ENCODE measurements at places on chromosomes 13 and 19. TPM values are rescaled to one million over a fixed set of nuclear protein-coding genes. Genes with fewer than 3 reads are reported as not detected.
A peak's percentile ranks its signal among the peaks of the same experiment; 100 is the strongest.

DNA sequence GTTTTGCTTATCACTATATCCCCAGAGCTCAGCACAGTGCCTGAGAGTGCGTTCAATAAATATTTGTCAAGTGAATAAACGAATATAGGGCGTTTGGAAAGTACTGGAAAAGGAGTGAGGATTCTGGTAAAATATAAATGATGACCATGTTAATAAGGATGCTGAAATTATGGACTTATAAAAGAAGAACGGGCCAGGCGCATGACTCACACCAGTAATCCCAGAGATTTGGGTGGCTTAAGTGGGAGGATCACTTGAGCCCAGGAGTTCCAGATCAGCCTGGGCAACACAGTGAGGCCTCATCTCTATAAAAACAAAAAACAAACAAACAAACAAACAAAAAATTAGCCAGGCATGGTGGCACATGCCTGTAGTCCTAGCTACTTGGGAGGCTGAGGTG lies 198.1 kb downstream of the VWA8 start:
- H3K27ac ChIP-seq: no peak overlapping the region
- H3K4me1 ChIP-seq: peaks cover 2% of the 10 kb centered on the region
- no peaks in the 10 kb centered on the region for H3K27me3 ChIP-seq
- DNase-seq: no peak
- no peak overlapping the region for H3K4me3 ChIP-seq

DNA sequence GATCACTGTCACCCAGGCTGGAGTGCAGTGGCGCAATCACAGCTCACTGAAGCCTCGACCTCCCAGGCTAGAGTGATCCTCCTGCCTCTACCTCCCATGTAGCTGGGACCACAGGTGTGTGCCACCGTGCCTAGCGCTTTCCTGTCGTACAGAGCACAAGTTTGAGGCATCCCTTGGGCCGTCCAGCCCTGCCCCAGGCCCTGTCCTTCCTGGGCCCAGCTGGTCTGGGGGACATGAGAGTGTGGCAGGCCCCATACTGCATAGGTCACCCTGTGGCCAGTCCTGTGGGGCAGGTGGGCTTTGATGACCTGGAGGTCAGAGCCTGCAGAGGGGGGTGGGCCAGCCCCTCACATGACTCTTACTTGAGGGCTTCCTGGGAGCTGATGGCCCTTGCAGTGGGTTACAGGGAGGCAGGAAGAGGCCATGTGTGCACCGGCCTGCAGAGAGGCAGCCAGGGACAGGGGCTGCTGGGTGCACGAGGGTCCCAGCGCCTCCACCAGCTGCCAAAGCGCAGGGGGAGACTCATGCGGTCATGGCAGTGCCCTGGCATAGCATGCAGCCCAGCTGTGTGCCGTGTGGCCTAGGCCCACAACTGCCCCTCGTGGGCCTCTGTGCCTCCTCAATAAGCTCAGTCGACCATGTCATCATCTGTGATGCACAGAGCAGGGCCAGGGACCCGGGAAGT lies 61.4 kb downstream of the KDM4B start:
- no peaks in the 10 kb centered on the region for H3K4me1 ChIP-seq
- no peak overlapping the region for H3K4me3 ChIP-seq
- no peaks in the 10 kb centered on the region for H3K27me3 ChIP-seq
- DNase-seq: no peak

DNA sequence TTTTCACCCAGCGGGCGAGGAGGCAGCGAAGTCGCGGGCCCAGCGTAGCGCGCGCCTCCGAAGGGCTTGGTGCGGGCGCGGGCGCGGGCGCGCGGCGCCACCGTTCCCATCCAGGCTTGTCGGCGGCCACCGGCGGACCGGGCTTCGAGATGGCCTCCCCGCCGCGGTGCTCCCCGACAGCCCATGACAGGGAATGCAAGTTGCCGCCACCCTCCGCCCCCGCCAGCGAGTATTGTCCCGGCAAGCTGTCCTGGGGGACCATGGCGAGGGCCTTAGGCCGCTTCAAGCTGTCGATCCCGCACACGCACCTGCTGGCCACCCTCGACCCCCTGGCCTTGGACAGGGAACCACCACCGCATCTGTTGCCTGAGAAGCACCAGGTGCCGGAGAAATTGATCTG lies at the start of gene WDR88:
TSS of gene WDR88 (plus strand) at position 94 of the 400 bp plus-strand sequence. CDS start at position 150, 56 bp downstream.
- peaks cover 6% of the 10 kb centered on the region for H3K4me1 ChIP-seq
- no peak for DNase-seq
- no peak within 1 kb of the TSS for H3K4me3 ChIP-seq
- no peaks in the 10 kb centered on the region for H3K27me3 ChIP-seq
- H3K27ac ChIP-seq: no peak within 1 kb of the TSS

GRCh38 chr19:40286235-40286970 lies 1.3 kb upstream of the AKT2 start:
- peaks cover 39% of the 10 kb centered on the region for H3K4me1 ChIP-seq
- peak overlapping the region; percentile 86 for H3K4me3 ChIP-seq
- H3K27me3 ChIP-seq: no peaks in the 10 kb centered on the region
- H3K27ac ChIP-seq: peak overlapping the region; percentile 99
- DNase-seq: no peak
- H3K36me3 ChIP-seq: no peaks in the 10 kb centered on the region

Gene MUC16
- total RNA-seq: 0.12 TPM

DNA sequence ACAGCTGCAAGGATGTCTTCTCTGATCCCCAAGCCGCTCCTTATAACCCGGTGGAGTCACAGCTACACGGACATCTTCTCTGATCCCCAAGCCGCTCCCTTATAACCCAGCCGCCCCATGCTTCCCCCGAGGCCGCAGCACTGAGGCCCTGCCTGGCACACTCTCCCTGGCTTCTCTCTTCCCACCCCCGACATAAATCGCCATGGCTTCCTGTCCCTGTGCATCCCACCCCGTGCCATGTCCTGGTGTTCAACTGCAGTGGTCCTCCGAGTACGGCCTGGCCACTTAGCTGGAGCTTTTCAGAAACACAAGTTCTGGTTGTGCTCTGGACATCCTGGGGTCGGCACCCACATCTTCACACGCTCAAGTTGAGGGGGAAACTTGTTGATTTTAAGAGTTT lies 60.4 kb downstream of the RASA3 start:
- no peak for DNase-seq
- no peak overlapping the region for H3K4me3 ChIP-seq
- H3K4me1 ChIP-seq: peaks cover 17% of the 10 kb centered on the region
- no peak overlapping the region for H3K27ac ChIP-seq

DNA sequence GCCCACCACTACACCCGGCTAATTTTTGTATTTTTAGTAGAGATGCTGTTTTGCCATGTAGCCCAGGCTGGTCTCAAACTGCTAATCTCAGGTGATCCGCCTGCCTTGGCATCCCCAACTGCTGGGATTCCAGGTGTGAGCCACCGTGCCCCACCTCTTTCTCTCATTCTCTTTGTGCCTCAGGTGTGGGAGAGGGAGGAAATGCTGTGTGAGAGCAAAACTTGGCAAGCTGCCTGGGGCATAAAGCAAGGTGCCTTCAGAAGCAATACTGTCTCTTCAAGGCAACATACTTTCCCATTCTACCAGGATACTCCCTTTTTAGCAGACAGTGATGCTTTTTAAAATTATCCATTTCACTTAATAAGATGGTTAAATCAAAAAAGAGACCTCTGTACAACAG lies 53.2 kb upstream of the RFC3 start:
- peaks cover 4% of the 10 kb centered on the region for H3K36me3 ChIP-seq
- no peak for DNase-seq
- peaks cover 19% of the 10 kb centered on the region for H3K27me3 ChIP-seq
- H3K4me3 ChIP-seq: no peak overlapping the region
- H3K4me1 ChIP-seq: peaks cover 6% of the 10 kb centered on the region

DNA sequence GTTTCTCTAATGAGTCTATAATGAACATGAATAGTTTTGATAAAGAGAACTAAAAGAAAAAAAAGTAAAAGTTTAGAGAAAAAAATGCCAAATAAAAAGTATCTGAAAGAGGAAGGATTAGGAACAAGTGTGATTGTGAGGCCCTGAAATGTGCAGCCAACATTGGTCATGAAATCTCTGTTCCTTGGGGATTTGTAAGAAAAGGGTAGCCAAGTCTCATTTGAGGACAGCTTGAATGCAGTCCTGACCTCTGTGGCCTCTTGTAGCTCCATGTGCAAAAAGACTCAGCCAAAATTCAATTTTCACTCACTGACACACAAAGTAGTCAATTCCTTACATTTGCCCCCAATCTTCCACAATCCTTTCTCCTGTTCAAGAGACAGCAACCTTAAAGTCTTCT lies 167.9 kb downstream of the KLF12 start:
- no peak overlapping the region for H3K27ac ChIP-seq
- DNase-seq: no peak
- H3K36me3 ChIP-seq: peaks cover 12% of the 10 kb centered on the region
- H3K4me3 ChIP-seq: no peak overlapping the region
- H3K27me3 ChIP-seq: no peaks in the 10 kb centered on the region

DNA sequence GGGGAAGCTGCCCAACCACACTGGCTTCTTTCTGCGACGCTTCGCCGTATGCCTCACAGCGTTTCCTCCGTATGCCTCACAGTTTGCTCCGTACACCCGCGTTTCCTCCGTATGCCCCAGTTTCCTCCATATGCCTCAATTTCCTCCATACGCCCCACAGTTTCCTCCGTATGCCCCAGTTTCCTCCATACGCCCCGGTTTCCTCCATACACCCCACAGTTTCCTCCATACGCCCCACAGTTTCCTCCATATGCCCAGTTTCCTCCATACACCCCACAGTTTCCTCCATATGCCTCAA lies 22.6 kb downstream of the GAS6 start:
- no peak overlapping the region for H3K4me3 ChIP-seq
- H3K36me3 ChIP-seq: no peaks in the 10 kb centered on the region
- H3K27ac ChIP-seq: no peak overlapping the region
- no peak for DNase-seq
- peaks cover 34% of the 10 kb centered on the region for H3K4me1 ChIP-seq

GRCh38 chr13:30520571-30520970 lies 54.8 kb upstream of the HMGB1 start:
- no peaks in the 10 kb centered on the region for H3K36me3 ChIP-seq
- H3K4me1 ChIP-seq: peaks cover 5% of the 10 kb centered on the region
- no peak overlapping the region for H3K4me3 ChIP-seq

Gene ARGLU1
- 138 TPM for total RNA-seq

DNA sequence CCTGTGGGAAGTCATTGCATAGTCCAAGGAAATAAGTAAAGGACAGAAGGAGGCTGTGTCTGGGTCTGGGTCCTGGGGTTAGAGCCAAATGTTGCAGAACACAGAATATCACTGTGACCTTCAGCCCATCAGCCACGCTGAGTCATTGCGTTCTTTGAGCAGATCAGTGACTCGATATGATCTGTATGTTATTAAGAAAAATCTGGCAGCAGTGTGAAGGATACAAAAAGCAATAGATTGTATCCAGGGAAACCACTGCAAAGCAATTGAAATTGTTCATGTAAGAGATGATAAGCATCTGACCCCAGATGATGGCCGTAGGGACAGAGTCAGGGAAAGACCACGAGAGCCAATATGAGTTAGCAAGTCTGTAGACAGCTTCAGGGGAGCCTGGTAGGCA lies 1575.1 kb upstream of the SLC10A2 start:
- H3K4me3 ChIP-seq: no peak overlapping the region
- no peak overlapping the region for H3K27ac ChIP-seq
- H3K27me3 ChIP-seq: no peaks in the 10 kb centered on the region

GRCh38 chr19:18723871-18724377 lies 40.4 kb downstream of the CRTC1 start:
- no peaks in the 10 kb centered on the region for H3K27me3 ChIP-seq
- no peak for DNase-seq
- H3K27ac ChIP-seq: no peak overlapping the region
- H3K4me1 ChIP-seq: no peaks in the 10 kb centered on the region

Gene ZNF569
- total RNA-seq: 6.9 TPM

DNA sequence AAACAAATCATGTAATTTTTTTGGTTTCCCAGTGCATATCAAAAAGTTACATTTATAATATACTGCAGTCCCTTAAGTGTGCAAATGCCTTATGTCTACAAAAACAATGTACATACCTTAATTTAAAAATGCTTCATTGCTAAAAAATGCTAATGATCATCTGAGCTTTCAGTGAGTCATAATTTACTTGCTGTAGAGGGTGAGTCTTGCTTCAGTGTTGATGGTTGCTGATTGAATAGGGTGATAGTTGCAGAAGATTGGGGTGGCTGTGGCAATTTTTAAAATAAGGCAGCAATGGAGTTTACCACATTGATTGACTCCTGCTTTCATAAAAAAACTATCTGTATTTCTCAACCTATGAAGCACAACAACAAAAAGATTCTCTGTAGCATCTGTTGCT lies 613.9 kb downstream of the TBC1D4 start:
- no peak overlapping the region for H3K4me3 ChIP-seq
- no peaks in the 10 kb centered on the region for H3K4me1 ChIP-seq
- H3K27ac ChIP-seq: no peak overlapping the region
- no peaks in the 10 kb centered on the region for H3K27me3 ChIP-seq
- no peak for DNase-seq

GRCh38 chr13:42990291-42991232 lies 1.5 kb downstream of the EPSTI1 start:
- no peak for DNase-seq
- H3K27ac ChIP-seq: peak overlapping the region; percentile 99
- peaks cover 41% of the 10 kb centered on the region for H3K36me3 ChIP-seq
- no peaks in the 10 kb centered on the region for H3K27me3 ChIP-seq
- peaks cover 51% of the 10 kb centered on the region for H3K4me1 ChIP-seq
- H3K4me3 ChIP-seq: peak overlapping the region; percentile 97

Gene GALP
- not detected for total RNA-seq

Gene LSM4
- 209 TPM for total RNA-seq

DNA sequence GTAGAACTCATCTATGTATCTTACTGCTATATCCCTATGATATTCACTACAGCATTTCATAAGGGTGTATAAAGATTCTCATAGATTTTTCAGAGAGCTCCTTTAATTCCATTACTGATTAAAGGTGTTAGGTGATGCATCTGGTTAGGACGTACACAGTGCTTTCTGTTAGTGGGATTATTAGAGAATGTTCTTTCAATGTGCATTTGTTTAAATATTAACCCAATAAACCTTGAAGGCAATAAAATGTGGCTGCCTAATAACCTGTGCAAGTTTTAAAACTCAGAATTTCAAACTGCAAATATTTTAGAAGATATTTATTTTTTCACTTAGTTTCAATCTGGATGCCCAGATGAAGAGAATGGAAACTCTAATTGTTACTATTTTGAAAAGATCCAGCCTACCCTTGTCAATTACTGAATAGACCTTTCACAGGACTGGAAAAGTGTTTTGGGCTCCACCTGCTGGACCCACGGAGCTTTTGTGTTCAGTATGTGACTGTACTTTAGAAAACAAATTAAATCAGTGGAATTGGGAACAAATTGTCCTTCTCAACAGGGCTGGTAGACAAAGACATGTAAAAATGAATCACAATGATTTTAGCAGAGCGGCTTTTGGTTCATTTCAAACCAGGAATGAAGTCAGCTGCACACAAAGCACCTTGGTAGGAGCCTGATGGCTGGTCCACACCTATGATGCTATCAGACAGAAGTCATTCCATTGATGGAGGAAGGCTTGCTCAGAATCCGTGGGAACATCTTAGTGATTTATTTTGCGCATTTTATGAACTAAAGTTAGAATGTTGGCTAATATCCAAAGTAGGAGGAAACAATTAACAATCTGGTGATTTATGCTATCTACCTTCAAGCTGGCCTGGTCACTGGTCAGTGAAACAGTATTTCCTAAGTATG lies 89.4 kb upstream of the RAP2A start:
- no peaks in the 10 kb centered on the region for H3K27me3 ChIP-seq
- no peaks in the 10 kb centered on the region for H3K36me3 ChIP-seq
- DNase-seq: peak; percentile 63
- no peak overlapping the region for H3K4me3 ChIP-seq

- H3K27me3 ChIP-seq: no peaks in the 10 kb centered on the region
- peak; percentile 82 for DNase-seq
- H3K36me3 ChIP-seq: peaks cover 24% of the 10 kb centered on the region
- H3K4me3 ChIP-seq: peak overlapping the region; percentile 92
- peaks cover 60% of the 10 kb centered on the region for H3K4me1 ChIP-seq
Measured at GRCh38 chr19:18322318-18322758, 538 bp downstream of the LSM4 start.

- no peaks in the 10 kb centered on the region for H3K4me1 ChIP-seq
Measured at GRCh38 chr13:93039131-93039530, 187.5 kb upstream of the GPC6 start.
